ENCODE measurements at places on chromosomes 13 and 19.
A peak's percentile ranks its signal among the peaks of the same experiment; 100 is the strongest.

DNA sequence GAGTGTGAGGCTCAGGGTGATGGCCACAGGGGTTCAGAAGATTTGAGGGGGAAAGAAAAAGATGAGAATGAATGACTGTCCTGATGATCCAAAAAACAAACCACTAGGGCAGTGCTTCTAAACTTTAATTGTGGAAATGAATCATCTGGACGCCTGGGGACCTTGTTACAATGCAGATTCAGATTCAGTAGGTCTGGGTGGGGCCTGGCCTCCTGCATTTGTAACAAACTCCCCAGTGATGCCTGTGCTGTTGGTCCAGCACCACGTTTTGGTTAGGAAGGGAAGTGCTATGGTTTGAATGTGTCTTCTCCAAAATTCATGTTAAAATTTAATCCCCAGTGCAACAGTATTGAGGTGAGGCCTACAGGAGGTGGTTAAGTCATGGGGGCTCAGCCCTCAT, 49.5 kb upstream of the KPNA3 start:
- DNase-seq, result no peak

- no peak for DNase-seq
Measured at GRCh38 chr13:27283906-27284493, 13.4 kb downstream of the RASL11A start.

- no peak for DNase-seq
Measured at GRCh38 chr19:11400798-11401197, 16.7 kb upstream of the EPOR start.

- DNase-seq, result no peak
Measured at GRCh38 chr19:28288572-28289264, 924.2 kb downstream of the UQCRFS1 start.

GRCh38 chr13:50236898-50237318, 221.7 kb downstream of the KCNRG start:
- DNase-seq, result no peak

DNA sequence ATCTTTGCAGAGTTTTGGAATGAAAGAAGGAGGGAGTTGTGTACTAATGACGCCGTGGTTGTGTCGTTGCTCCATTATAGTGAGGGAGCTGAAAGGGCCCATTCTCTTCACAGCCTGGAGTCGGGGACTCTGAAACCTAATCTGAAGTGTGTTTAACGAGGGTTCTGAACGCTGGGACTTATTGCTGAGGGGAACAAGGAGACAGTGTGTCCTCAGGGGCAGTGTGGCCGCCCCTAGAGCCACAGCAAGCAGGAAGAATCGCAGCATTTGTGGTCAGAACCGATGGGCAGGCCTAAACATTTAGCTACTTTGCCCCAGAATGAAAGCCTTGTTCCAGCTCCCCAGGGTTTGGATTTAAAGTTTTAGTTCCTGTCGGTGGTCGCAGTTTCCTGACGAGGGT, 156.4 kb upstream of the RNF113B start:
- DNase-seq, result no peak

GRCh38 chr13:61350341-61350740, 65.3 kb downstream of the PCDH20 start:
- no peak for DNase-seq

DNA sequence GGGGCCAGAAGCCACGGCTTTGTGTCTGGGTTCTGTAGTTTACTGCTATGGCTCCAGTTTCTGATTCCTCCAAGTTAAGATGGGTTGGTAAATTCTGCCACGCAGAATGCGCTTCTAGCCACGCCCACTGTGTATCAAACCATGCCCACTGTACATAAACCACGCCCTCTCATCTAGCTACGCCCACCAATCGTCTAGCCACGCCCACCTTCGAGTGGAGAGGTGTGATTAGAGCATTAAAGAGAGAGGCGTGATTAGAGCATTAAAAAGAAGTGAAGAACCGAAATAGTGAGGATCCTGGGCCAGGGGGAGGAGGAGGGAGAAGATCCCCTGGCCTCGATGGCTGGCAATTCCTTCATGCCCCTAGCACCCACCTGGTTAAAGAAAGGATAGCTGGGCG, 43.7 kb upstream of the ADGRE5 start:
- DNase-seq, result peak; percentile 35

DNA sequence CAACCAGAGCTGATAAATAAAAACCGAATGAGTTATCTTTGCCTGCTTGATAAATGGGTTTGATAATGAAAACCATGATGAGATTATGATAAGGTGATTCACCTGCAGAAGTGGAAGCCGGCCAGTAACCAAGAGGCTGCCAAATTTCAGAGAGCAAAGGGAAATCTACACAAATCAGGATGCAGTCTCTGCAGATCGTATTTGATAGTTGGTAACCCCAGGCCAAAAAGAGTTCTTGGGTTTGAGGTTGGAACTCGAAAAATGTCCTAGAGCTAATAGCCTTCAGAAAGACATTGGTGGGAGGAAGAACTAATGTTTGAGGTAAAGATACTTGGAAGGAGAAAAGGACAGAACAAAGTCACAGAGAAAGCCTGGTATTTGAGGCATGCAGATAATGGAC, 9.6 kb upstream of the LATS2 start:
- DNase-seq, result no peak

Measured in stimulated activated CD4-positive, alpha-beta T cell treated with anti-CD3 and anti-CD28 coated beads, Interleukin-15, amount 100 ng/mL, for 48 hours (primary cell).